ENCODE measurements at places on chromosomes 3 and 15.

- no peak for DNase-seq
Observed at GRCh38 chr15:70853318-70853972, 512 bp downstream of the LARP6 start.

GRCh38 chr15:27655056-27655455 lies 444.1 kb downstream of the OCA2 start:
- no peak for DNase-seq

- DNase-seq: peak; percentile 23
Observed at GRCh38 chr3:87260270-87260669, 16.1 kb downstream of the POU1F1 start.

DNA sequence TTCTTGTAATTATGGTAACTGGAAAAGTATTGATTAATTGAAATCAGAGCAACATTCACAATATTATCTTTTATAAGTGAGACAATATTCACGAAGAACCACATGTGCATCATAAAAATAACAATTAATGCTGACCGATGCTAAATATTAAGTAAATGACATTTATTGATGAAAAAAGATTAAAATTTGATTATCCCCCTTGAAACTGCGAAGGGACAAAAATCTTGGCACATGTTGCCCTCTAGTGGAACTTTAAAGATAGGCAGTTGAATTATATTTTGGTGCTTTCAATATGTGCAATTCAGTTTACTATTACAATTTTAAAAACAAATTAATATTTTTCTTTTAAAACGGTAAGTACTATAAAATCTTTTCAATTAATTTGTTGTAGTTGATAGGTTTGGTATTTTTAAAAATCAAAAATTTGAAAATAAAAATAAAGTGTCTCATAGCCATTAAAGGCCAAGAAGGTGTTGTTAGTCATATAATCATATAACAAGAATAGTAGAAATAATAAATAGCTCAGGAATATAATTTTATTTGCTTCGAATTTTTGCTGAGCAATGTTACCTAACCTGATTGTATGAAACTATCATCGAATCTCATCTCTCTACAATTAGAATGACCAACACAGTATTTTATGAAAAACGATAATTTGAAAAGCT lies 270.2 kb downstream of the ROBO1 start:
- no peak for DNase-seq

DNA sequence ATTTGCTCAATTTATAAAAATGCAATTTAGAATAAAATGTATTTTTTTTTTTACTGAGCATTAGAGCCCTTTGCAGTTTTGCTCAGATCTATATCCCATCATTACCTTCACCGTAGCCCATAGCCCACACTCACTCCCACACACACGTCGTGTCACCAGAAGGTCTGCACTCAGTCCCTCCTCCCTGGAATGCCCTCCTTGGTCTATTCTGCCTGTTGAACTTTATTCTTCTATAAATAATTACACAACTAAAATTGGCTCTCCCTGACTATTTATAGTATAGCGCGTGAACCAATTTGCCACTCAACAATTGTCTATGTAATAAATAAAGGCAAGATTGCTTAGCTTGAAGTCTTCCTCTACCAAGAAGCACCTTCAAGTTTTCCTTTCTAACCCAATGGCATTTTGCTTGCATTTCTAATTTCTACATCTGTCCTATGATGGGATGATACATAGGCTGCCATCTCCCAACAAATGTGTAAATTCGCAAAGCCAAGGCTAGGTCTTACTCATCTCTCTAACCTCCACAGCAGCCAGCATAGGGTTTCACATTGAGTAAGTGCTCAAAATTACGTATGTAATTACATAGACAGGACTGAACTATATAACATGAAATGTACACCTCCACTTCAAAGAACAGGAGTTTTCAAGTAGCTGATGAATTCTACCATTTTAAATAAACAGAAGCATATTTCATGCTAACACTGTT lies 172.0 kb upstream of the HES1 start:
- no peak for DNase-seq

- DNase-seq: no peak
Observed at GRCh38 chr3:175150812-175151401, 291.8 kb downstream of the NAALADL2 start.

DNA sequence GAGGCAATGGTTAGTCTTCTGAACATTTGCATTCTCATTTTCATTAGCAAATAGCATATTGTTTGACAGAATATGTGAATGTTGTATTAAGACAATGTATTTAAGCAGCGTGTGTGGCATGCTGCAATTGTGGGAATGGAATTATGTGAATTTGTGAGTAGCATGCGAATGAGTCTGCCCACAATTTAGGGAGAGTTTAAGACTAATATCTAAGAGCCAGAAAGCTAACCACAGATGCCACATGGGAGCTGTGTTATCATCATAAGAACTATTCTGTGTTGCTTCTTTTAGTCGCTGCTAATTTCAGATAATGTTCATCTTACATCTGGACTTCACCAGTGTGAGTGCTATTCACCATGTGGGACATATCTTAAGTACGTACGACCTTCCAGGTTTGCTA lies 494.5 kb downstream of the RBMS3 start:
- DNase-seq: no peak

All from activated T-cell treated with anti-CD3 and anti-CD28 coated beads for 4 hours (primary cell).